ENCODE measurements at places on chromosomes 5 and 9.

DNA sequence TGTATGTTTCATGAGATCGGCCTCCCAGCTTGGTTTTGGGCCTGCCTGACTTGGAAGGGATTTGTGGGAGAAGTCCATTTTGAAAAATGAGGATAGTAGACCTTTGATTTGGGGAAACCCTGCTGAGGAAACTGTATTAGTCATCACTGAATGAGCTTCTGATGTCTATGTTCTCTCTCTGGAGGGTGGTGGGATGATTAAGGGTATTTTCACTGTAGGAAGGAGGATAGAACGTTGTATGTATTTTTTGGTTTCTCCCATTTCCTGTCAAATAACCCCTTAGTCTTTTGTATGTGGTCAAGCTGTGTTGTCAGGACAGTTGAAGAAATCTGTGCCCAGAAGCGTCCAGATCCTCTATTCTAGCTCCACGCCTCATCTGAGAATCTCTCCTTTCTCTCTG is 151.9 kb downstream of the INSYN2B start:
- DNase-seq = no peak

DNA sequence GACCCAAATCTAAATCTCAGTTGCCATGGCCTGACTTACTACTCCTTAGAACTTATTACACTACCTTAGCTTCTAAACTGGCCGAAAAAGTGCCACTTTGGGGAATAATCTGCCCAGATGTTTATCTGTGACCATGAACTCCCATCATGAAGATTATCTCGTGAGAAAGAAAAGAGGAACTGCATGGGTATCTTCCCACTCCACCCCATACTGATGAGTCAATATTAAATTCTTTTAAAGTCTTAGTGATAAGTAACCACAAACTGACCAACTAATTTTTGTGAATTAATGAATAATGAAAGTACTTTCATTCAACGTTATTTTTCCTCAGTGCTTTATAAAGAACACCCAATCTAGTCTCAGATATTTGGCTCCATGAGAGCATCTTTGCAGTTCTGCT is 493.5 kb downstream of the EBF1 start:
- DNase-seq = no peak

DNA sequence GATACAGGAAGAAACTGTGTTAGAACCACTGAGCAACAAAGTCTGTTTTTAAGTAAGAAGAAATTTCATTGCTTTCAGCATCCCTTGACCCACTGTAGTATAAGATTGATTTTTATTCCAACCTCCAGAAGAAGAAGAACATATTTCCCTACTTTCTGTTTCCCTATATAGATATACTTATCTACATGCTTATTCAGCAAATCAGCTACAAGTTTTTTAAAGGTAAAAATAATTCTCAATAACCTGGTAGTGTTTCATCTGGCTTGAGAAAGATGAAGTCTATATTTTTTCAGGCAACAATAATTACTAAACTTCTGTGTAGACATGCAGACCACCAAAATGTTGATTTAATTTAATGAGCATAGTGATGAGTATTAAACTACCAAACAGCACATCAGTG is 201.0 kb downstream of the OSTF1 start:
- DNase-seq = no peak

GRCh38 chr5:25618821-25619220 is 974.0 kb upstream of the CDH10 start:
- no peak for DNase-seq

- DNase-seq = peak; percentile 91
Observed at GRCh38 chr9:6965566-6965965, 207.8 kb downstream of the KDM4C start.

- no peak for DNase-seq
Observed at GRCh38 chr5:126124706-126125345, 298.4 kb upstream of the GRAMD2B start.

DNA sequence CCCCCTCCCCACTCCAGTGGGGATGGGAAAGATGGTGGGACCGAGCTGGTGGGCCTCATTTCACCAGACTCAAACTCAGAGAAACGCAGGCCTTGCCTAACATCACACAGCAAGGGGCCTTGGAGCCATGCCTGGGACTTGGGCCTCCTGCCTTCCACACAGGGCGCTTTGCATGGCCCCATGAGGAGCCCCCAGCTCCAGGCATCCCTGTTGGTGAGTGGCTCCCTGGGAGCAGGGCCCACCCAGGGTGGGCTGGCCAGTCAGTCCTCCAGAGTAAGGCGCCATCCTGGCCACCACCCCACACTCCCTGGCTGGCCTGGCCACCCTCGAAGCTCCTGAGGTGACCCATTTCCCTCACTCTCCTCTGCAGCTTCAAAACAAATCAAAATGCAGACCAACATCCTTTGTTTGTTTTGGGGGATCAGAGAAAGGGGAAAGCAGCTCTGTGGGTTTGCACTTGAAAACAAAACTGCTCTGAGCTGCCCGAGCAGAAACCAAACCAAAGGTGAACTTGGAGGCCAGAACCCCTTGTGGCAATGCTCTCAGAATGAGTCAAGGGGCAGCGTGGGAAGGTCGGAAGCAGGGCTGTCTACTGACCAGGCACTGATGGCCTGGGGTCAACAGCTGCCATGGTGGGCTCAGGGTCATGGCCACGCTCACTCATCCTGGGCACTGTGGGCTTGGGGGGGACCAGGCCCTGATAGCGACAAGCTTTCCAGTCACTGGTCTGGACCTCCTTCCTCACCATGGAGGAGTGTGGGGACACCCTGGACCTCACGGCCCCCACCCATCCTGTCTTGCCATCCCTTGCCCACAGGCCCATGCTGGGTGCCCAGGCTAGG is 37.0 kb upstream of the VDAC1 start:
- no peak for DNase-seq

GRCh38 chr5:11518676-11519075 is 385.6 kb downstream of the CTNND2 start:
- DNase-seq = no peak

GRCh38 chr5:7676455-7676854 is 174.5 kb downstream of the CFAP90 start:
- DNase-seq = no peak

DNA sequence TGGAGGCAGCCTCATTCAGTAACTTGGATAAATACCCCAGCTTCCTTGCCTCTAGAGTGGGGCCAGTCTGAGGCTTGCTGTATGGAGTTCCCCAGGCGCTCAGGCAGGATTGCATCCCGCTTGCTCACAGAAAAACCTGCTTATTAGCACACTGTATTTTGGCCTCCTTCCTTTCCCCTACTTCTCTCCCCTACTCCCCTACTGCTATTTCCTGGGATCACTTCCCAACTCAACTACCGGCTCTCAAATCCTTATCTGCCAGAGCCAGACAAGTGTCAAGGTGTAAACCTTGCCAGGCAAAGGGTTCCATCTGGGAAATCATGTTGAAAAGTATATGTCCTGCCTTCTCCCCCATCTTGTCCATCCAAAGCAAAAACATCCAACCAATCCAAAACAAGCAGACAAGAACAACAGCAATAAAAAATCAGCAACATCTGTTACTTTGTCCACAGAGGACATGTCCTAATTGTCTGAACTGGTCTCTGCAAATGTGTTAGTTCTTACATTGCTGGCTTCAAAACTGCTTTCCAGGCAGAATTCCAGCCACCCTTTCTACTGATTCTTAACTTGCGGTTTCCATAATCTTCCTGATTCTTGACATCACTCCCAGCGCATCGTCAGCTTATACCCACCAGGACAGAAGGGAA is 164.1 kb upstream of the SEMA6A start:
- no peak for DNase-seq

- DNase-seq = no peak
Observed at GRCh38 chr9:122297512-122297911, 32.8 kb downstream of the MRRF start.

- DNase-seq = no peak
Observed at GRCh38 chr9:81211741-81212140, 477.6 kb downstream of the TLE1 start.

- no peak for DNase-seq
Observed at GRCh38 chr5:88646866-88647265, 236.1 kb downstream of the MEF2C start.

DNA sequence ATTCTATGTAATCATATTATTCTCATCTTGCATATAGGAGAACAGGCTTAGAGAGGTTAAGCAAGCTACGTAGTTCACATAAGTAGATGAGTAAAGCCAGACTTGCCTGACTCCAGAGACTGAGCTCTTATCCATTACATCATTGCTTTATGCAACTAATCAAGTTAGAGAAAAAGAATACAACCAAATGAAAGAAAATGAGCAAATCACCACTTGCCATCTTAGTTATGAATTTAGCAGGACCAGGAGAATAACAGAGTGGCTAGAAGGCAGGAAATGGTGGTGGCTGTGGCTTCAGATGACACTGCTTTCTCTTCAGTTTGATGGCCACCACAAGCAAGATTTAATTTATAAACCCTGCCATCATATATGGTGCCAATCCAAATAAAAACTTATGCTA is 26.6 kb downstream of the POC5 start:
- no peak for DNase-seq

DNA sequence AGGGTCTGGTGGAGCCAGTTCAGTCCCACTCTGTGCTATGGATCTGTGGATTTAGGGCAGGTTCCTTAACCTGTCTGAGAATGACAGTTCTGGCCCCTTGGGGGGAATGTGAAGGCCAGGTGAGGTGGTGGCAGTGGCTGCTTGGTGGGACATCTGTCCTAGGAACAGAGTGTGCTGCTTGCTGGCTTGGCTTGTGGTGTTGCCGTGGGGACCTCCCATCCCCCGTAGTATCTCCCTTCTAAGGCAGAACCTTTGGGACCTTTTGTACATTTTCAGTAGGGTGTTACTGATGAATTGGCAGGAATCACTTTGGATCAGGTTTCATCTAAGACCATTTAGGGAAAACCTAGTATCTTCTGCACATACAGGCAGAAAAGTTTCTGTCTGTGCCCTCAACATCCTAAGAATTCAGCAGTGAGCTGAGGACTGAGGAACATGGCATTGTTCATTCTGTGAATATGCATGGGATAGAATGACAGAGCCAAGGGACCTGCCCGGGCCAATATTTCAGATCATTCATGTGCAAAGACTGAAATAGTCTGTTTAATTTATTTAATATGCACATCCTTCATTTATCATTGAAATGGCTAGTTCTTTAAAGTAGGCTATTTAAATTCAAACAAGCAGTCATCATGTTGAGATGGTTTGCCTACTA is 64.6 kb downstream of the WNK2 start:
- peak; percentile 6 for DNase-seq

- DNase-seq = no peak
Observed at GRCh38 chr9:114723931-114724330, 41.9 kb upstream of the TEX48 start.

GRCh38 chr9:72299017-72299603 is 65.9 kb downstream of the ZFAND5 start:
- no peak for DNase-seq

DNA sequence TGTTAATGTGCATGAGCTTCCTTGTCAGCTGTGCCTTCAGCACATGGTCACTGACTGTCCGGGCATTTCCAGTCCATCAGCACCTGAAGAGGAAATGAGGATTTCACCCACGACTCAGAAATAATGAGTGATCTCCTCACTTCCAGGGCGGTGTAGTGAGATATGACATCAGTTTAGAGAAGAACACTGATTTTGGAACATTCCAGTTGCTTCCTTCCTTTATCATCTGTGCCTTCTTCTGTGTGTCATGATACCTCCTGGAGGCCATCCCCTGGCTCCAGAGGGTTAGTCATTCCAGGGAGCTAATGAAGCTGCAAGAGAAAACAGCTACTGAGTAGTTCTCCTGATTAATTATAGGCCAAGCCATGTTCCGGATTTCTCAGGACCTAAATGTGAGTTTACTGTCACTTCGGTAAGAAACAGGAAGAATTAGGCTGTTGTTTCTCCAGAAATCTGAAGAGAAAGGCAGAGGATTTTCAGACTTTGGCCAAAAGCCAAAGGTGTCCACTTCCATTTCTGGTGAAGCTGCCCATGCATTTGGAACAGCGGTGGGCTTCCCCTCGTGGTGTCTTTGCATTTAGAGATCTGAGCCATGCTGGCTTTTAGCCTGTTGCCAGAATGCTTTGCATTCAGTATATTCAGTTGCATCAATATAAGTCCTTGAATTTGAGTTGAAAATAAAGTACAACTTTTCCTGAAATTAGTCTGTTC is 161.3 kb upstream of the OTULINL start:
- no peak for DNase-seq

DNA sequence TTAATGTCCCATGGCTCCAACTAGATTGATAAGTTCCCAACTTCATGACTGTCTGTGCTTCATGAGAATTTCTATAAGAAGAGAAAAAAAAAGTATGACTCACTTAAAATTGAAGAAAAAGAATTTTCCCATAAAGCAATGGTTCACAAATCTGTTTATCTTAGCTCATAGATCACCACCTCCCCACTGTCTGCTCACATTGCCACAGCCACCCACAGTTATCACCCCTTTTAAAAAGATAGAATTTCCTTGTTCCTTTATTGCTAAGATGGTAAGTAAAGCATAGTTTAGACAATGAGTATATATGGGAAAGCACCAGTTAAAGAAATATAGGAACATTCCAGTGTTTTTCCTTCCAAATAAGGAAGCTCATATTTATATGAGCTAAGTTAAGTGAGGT is 67.1 kb downstream of the ALDH7A1 start:
- DNase-seq = no peak

- no peak for DNase-seq
Observed at GRCh38 chr9:20300430-20301115, 321.7 kb downstream of the MLLT3 start.

GRCh38 chr9:95780751-95781150 is 94.7 kb upstream of the ERCC6L2 start:
- DNase-seq = no peak

DNA sequence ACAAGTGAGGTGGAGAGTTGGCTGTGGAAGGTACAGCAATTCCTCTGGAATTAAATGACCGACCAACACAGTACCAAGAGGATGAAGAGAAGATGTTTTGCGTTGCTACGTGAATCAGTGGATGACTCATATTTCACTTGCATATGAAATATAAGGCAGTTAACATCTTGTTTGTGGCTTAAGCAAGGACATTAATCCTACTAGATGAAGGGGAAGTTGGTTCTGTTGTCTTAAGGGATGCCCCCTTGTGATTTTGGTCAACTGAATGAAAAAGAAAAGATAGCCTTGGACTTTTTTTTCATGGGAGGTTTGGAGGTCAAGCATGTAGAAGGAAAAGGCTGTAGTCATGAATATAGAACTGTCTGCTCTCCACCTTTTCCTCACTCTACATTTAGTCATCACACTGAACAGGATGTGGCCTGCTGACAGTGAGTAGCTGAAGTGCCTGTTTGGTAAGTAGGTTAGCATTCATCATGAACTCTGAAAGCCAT is 33.9 kb downstream of the VLDLR start:
- DNase-seq = no peak

GRCh38 chr9:114560956-114561355 is 26.6 kb upstream of the ATP6V1G1 start:
- no peak for DNase-seq

DNA sequence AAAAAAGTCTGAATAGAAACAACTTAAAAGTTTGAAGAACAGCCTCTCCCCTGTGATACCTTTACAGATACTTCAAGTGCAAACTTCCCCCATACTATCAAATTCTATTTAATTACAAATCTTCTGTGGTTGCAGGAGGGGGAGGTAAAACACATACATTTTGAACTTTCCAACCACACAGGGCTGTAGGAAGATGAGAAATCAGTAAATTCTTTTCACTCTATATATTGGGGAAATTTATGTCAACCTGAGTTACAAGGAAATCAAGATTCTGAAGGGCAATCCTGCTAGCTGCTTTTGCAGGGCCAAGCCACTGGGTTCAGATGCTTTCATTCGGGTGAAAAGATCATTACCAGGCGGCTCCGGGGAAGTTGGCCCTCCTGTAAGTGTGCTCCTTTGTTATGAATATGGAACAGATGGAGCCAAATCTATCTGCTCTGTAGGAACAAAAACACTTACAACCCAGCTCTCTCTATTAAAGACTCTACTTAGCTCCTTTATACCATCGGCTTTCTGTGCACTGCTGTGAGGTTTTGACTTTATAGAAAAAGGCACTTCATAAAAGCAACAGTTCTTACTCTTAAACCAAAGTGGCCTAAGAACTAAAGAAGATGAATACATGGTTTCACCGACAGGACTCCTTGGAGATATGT is 269.1 kb downstream of the EFNA5 start:
- DNase-seq = no peak

All from NCI-H82 (cell line).